ENCODE measurements at places on chromosomes 5 and 9.

DNA sequence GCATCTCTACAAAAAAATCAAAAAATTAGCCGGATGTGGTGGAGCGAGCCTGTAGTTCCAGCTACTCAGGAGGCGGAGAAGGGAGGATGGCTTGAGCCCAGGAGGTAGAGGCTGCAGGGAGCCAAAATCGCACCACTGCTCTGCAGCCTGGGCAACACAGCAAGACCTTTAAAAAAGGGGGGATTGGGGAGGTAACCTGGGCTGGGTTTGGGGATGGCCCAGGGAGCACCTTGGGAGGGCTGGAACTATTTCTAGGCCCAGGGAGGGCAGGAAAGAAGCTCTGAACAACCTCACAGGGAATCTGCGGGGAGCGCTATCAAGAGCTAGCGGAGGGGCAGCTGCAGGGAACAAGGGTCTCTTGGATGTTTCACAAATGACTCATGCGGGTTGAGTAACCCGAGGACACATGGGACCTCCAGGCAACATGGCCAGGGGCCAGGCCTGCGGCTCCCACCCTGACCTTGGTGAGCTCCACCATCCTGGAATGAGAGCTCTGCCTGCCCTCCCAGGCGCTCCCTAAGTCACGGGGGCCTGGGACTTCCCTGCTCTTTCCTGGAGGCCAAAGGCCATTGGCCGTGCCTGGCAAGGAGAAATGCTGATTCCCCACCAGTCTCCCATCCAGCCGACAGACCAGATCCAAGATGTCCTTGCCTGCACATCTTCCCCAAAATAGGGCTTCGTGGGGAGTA is 23.4 kb downstream of the SARDH start:
- no peak for DNase-seq

- no peak for DNase-seq
Observed at GRCh38 chr5:555058-555623, 30.9 kb upstream of the SLC9A3 start.

DNA sequence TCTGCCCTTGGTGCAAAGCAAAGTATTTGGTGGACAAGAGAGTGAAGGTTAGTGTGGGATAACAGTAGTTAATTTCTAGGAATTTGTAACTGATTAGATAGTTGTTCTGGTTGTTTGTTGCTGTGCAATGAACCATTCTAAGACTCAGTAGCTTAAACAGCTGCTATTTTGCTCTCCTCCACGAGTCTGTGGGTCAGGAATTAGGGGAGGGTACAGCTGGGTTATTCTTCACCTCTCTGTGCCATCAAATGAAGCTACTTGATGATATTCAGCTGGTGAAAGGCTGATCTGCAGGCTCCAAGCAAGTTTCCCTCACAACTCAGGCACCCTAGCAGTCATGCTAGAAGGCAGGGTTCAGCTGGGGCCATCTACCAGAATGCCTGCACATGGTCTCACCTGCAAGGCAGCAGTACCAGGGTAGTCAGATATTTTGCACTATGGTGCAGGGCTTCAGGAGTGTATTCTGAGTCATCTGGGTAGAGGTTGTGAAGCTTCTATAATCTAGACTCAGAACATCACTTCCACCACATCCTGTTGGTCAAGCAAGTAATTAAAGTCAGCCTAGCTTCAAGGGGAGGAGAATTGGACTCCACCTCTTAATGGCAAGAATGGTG is 159.5 kb upstream of the SLC28A3 start:
- DNase-seq: no peak

- DNase-seq: no peak
Observed at GRCh38 chr5:149561848-149562247, 10.6 kb upstream of the CSNK1A1 start.

- no peak for DNase-seq
Observed at GRCh38 chr9:91082731-91083130, 279.0 kb downstream of the AUH start.

DNA sequence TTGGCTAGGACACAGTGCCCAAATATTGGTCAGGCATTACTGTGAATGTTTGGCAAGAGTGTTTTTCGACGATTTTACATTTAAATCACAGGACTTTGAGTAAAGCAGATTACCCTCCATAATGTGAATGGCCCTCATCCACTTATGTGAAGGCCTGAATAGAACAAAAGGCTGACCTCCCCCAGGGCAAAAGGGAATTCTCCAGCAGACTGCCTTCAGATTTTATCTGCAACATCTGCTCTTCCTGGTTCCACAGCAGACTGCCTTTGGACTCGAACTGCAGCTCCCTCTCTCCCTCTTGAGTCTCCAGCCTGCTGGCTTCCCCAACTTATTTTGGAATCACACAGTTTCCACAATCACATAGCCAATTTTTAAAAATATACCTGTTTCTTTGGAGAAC is 7.1 kb upstream of the TMEM215 start:
- no peak for DNase-seq

DNA sequence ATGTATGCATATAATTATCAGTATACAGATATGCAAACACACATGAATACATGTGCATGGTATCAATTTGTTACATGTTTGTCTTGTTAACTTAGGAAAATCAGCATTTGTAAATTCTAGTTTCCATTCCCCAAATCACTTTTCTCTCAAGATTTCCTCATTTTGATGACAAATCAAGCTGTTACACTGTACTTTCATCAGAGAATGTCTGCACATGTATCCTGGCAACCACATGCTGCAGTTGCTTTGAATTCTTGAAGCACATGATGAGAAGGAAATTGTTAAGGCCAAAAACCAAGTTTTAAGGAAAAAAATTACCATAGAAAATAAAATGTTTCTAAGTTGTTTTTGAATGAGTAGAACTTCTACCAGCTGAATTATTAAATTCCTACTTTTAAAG is 1834.5 kb downstream of the EFNA5 start:
- DNase-seq: no peak

DNA sequence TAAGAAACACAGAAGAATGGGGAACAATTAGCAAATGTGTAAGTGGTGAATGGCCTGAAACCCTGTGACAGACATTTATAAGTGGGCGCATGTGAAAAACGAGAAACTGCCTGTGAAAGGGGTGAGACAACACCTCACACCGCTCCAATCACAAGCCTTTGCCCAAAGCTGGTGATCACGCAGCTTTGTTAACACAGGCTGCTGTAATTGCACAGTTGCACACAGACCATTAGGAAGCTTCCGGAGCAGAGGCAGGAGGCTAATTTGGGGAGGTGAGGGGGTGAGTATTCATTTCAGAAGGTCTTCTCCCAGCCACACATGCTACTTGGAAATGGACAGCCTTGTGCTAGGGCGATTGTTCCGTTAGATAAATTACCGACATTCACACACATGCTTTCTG is 294.0 kb downstream of the MED10 start:
- DNase-seq: no peak

DNA sequence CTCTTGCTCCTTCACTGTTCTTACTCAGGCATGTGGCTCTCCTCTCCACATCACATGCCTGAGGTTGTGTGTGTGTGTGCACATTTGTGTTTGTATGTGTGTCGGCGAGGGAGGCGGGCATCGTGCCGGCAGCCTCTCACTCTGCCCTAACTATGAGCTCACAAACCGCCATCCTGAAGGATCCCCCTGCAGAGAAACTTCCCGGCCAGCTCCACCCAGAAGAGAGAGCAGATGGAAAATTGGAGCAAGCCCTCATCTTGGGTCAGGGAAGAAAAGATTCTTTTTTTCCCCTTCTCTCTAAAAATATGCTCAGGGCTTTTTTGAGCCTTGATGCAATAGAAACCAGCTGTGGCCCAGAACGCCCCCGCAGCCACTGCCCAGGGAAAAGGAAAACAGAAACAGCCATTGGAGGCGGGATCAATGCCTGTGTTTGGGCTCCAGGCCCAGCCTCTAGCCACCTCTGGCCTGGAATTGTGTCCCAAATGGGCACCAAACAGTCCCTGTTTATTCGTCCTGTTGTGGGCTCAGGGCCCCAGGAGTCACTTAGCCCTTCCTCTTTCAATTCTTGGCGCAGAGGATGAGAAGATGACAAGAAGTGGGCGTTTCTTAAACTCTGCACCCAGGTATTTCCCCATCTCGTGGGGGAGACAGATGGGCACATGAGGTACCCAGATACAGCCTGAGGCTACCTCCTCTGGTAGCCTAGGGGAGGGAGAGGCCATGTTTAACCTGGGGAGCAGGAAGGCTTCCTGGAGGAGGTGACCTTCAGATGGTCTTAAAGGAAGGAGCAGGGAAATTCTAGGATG is 151.5 kb downstream of the RGS3 start:
- DNase-seq: no peak

Measured in activated CD8-positive, alpha-beta memory T cell treated with anti-CD3 and anti-CD28 coated beads for 4 hours (primary cell).